ENCODE measurements at places on chromosomes 7 and 10. TPM values are rescaled to one million over a fixed set of nuclear protein-coding genes. Genes with fewer than 3 reads are reported as not detected.

Gene MLXIPL
- total RNA-seq, result 0.41 TPM

Gene LRGUK
- 0.19 TPM for total RNA-seq

Gene NPSR1
- total RNA-seq, result not detected

Gene OPN4
- total RNA-seq, result 0.25 TPM
